Stimulated activated CD4-positive, alpha-beta T cell treated with anti-CD3 and anti-CD28 coated beads, Interleukin-1b, Interleukin-23, amount 100 ng/mL, for 1 hour (primary cell): ENCODE measurements at places on chromosomes 4 and X.

- DNase-seq, result no peak
Observed at GRCh38 chr4:159017323-159018026, 85.4 kb upstream of the RAPGEF2 start.

GRCh38 chr4:112908511-112908910, 140.9 kb upstream of the ANK2 start:
- DNase-seq, result no peak

DNA sequence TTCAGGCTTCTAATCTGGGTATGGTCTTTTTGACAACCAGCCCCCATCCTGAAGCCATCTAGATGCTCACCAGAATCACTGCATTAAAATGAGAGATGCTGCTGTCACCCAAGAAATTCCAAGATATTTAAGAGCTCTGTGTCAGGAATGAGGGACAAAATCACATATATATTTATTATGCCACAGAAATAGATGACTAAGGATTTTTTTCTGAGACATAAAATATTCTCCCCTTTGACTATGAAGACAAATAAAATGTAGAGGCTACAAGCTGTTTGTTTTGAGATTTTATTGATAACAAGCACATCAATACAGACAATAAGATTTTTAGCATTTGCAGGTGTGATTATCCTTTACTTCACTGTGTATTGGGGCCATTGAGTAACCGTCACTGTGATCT, 77.4 kb downstream of the COMMD8 start:
- no peak for DNase-seq

DNA sequence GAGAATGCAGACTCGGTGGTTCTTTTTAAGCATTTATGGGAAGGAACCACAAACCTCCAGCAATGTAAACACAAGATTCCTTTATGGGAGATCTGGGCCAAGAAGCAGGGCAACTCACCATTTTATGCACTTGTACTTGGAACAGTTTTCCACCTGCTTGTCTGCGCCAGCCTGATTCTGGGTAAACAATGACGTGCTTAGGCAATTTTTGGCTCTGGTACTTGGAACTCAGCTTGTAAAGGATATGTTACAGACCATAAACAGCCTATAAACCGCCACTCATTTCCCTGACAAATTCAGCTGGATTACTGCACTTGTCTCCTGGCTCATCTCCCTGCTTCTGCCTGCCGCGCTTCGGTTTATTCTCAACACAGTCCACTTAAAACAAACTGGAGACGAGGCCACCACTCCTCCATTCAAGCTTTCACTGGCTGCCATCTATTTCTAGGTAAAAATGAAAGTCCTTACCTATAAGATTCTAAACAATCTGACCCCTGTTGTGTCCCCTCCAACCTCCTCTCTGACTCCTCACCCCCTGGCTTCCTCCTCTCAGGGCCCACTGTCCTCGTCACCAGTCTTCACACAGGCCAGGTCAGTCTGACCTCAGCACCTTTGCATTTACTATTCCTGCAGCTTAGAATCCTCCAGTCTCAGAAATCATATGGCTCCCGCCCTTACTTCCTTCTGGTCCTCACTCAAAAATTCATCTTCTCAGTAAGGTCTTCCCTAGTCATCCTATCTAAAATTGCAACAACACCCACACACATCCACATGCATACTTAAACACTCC, 205.9 kb upstream of the GALNT7 start:
- DNase-seq, result no peak

- DNase-seq, result no peak
Observed at GRCh38 chr4:113707048-113707447, 54.5 kb downstream of the CAMK2D start.
